ENCODE measurements at places on chromosomes 2 and 18.

GRCh38 chr2:74618410-74619083 is 29.6 kb downstream of the M1AP start:
- DNase-seq = no peak

- no peak for DNase-seq
Observed at GRCh38 chr2:19439081-19439480, 80.7 kb upstream of the OSR1 start.

DNA sequence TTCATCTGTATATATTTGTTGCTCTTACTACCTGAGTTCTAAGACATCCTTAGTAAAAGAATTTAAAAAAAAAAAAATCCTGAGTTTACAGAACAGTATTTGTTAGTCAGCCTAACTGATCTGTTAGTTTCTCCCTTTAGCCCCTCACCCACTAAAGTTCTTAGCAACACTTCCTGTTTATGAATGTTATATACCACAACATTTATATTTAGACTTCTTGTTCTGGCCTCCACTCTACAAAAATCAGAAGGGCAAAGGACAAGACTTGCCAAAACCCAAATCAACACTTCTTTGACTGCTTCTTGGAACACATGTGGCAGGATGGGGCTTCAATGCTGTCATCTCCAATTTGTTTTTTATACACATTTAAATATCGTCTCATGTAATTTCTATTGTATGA is 71.1 kb downstream of the MGAT5 start:
- DNase-seq = no peak

- DNase-seq = no peak
Observed at GRCh38 chr2:3094999-3095958, 282.3 kb downstream of the EIPR1 start.

DNA sequence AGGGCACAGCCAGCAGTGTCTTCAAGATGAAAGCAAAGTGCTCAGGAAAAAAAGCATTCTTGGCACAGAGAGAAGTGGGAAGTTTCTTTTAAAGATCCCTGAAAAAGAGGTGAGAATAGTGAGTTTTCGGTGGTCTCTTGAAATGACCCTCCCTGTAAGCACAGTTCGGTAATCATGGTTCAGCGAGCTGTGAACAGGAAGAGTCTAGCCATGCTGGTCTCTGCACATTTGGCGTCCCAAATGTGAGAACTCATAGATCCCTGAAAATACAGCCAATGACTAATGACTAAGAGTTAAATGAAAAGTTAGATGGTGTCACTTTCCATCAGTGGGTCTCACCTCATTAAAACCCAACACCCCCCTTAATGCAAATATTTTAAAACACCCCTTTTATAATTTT is 3.4 kb downstream of the IL1R1 start:
- DNase-seq = no peak

GRCh38 chr2:77046339-77046738 is 475.8 kb downstream of the LRRTM4 start:
- DNase-seq = no peak
